Kidney epithelial cell (primary cell): ENCODE measurements at places on chromosomes 7 and 10.

DNA sequence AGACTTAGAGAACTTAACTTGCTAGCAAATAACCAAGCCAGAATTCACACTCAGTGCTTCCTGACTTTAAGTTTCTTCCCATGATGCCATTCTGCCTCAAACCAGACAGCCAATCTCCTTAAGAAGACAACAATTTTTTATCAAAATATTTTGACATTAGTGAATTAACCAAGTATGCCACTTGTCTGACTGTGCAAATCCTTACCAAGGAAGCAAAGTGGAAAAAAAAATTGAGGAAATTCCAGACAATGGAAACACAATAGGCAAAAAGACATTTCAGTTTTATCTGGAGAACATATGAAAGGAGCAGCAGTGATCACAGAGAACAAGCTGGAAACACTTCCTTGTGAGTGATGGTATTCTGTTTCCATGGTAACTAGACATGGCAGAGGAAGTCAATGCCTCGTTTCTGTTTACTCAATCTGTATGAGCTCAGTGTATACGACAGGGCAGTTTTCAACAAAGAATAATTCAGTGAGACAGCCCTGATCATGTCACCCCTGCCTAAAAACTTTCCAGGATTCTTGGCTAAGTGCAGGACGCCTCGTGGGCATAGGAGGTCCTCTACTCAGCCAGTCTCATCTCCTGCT is 114.2 kb downstream of the DYNC1I1 start:
- no peak for DNase-seq

DNA sequence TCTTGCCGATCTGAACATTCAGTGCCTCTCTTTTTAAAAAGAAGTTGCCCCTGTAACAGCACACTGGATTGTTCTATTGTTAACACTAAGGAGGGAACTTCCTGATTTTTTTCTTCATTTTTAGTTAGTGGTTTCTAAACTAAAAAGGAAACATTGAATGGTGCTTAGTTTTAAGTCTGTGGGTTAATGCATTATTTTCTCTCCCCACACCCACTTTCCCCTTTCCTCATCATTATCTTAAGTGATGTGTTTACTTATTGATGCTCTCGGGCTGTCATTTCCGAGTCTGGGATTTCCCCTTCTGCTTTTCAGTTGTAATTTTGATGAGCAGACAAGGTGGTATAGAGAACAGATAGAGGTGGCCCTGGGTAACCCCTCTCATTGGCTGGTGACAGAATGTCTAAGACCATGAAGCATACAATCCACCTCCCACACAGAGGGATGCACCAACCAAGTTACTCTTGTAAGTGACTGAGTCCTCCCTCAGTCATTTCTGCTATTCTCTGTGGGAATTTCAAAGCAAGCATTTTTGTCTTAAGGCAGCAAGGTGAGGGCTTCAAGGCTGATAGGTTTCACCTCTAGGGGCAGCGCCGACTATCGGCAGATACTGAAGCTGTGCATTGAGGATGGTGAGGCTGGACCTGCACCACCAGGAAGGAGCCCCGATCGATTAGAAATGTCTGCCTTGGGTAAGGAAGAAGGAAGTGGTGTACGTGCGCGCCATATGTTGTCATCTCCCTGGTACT is 49.5 kb downstream of the CHN2 start:
- no peak for DNase-seq

GRCh38 chr7:44477063-44477830 is 13.2 kb downstream of the NUDCD3 start:
- no peak for DNase-seq

DNA sequence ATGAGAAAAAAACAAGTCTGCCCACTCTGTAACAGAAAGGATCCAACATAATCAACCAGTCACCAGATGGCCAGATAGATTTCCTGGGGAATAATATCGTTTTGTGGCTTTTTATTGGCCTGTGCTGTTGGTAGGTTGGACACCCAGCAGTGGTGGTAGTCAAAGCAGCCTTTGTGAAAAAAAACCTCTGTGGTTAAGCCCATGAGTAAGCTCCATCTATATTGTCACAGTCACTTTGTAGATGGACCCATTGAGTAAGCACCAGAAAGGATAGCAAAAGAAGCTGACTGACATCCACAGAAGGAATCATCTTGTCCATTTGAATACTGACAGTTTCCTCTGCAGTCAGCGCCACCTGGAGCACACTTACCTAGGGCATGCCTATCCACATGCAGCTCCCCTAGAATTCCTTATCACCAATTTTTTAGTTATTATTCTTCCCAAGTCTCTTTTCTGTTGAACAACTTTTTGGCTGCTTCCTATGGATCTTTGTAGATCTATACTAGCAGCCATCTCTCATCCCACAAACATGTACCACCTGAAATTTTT is 96.9 kb downstream of the IQUB start:
- DNase-seq: no peak

DNA sequence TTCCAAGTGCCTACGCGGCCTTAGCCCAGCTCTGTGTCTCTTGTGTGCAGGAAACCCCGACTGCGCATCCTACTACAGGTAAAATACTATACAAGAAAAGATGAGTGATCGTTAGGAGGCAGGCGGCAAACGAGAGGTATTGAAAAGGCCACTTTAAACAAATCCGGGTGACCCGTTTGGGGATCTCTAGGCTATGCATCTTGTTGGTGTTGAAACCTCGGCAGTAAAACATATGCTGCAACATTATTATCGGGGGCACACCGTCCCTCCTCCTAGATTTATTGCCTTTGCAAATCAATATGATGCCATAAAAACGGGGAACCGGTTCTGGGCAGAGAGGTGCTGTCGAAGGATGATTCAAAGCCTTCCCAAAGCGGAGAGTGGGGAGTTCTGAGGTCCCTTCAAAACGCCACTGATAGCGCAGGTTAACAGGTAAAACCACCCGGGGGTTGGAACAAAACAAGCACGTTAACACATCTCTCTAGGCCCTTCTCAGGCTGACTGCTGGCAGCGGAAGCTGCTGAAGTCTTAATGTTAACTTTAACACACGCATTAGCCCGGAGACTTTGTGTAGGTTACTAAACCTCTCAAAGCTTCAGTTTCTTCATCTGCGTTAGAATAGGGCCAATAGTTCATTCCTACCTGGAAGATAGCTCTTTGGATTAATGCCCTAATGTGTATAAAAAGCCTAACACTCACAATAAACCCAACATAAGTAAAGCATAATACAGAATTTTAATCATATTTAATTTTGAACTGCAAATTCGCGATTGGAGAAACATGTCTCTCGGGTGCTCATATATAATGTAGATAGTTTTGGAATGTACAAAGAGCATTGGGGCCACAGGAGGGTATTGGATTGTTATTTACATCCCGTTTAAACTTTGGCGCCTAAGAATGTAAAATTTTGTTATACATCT is 2.6 kb upstream of the TBX20 start:
- no peak for DNase-seq
